ENCODE measurements at places on chromosomes 12 and 14.

GRCh38 chr14:21874167-21874566 lies 200.5 kb upstream of the OR4E1 start:
- DNase-seq, result no peak

- no peak for DNase-seq
Measured at GRCh38 chr14:45907782-45908181, 654.8 kb upstream of the MIS18BP1 start.

DNA sequence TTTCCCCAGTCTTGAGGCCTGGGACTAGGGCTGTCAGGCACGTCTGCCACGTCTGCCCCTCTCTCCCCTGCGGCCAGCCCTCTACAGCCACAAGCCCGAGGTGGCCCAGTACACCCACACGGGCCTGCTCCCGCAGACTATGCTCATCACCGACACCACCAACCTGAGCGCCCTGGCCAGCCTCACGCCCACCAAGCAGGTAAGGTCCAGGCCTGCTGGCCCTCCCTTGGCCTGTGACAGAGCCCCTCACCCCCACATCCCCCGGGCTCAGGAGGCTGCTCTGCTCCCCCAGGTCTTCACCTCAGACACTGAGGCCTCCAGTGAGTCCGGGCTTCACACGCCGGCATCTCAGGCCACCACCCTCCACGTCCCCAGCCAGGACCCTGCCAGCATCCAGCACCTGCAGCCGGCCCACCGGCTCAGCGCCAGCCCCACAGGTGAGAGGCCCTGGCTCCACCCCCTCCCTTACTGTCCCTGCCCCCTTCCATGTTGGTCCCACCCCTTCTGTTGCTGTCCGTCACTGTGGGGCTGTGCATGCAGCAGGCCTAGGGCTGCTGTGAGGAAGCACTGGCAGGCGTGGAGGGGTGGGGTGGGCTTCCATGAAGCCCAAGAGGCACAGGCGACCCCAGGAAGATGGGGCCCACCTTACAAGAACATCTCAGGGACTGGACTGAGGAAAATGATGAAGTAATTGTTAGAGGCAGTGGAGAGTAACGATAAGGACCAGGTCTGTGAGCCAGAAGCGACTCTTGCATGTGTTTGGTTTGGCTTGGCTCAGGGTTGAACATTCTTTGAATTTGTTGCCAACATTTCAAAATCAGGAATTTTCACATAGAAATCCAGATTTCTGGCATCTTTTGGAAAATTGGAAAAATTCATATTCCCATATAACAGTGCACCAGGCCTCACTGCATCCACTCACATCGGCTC lies 16.8 kb downstream of the C12orf43 start:
- peak; percentile 9 for DNase-seq

- peak; percentile 23 for DNase-seq
Measured at GRCh38 chr14:94313991-94314655, 9.0 kb downstream of the SERPINA6 start.

DNA sequence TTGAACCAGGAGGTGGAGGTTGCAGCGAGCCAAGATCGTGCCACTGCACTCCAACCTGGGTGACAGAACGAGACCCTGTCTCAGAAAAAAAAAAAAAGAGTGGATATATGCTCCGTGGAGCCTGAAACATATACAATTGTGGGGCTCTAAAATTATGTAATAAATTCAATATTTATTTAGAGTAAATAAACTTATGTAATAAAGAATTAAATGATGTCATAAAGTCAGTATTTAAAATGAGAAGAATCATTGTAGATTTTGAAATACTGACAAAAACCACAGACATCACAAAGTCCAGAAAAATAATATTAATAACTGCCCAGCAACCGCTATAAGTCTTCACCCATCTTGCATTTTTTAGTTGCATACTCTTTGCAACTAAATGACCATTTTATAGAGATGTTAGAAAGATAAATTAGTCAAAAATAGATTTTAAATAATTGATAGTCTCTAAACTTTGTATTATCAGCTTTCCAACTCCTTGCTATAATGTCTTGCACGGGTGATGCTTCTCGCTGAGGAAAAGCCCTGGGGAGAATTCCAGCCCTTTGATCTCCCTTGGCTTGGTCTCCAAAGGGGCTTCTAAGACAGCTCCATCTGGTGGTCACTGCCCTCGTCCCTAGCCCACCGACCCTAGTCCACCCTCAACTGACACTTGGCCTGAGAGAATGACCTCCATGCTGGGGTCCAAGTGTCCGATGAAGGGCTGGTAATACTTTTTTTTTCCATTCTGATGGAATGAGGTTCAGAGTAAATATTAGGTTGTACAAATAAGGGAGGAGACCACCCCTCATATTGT lies 7.9 kb upstream of the TMBIM6 start:
- DNase-seq, result no peak

DNA sequence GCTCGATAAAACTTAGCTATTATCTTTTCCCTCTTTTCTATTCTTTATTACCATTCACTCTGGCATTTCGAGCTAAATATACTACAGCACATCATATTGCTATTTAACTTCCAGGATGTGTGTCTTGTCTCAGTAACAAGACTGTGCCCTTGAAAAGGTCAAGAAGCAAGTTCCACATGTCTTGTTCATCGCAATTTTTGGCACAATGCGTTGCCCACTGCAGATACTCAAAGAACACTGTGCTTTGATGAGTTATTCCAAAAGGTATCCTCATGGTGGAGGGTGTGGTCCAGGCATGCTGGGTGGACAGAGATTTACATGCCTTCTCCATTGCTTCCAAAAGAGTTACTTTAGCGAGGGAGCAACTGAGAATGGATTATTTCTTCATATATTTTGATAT lies 6.6 kb downstream of the E2F7 start:
- peak; percentile 63 for DNase-seq

DNA sequence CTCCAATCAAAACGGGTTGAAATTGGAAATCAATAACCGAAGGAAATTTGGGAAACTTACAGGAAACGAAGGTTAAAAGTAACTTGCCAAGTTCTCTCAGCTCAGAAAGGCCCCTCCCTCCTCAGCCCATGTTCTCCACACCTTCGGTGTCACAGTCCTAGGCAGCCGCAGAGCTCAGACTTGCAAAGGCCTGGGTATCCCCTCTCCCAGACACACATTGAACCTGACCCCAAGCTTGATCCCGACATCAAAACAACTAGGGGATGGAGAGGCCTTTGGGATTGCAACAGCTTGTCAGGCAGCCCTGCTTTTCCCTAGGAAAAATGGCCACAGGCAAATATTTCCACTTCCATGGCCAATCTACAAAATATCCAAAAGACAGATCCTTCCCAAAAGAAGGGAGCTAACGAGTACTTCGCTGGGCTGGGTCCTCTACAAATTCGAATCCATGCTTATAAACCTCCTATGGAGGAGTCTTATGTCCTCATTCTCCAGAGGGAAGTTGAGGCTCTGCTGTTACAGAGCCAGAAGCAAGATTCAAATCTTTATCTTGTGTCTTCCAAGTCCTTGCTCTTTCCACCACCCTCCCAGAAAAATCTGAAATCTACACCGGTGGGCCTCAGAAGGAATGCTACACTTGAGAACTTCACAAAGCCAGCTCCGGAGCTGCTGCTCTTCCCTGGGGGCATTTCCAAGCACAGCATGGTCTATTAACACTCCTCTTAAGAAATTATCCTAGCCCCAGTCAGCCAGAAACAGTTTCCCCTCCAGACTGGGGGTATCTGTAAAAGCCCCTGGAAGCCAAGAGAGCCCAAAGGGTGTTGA lies 35.7 kb upstream of the PNMA1 start:
- no peak for DNase-seq

DNA sequence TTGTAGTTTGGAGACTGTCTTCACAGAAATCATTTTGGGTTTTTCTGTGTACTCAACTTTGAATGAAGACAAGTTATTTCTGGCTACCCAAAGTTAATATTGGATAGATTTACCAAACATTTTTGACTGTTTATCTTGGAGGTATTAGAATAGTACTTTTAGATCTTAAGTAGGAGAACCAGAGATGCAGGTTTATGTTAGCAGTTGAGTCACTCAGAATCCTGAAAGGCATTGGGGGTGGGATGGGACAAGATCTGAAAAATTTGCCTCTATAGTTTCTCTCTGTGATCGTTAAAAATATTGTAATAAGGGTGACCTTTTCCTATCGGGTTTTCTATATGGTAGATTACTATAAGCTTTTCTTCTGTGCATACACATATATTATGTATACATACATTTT lies 112.3 kb downstream of the TTC6 start:
- no peak for DNase-seq

GRCh38 chr12:73221836-73222235 lies 949.7 kb downstream of the TRHDE start:
- DNase-seq, result no peak

- peak; percentile 39 for DNase-seq
Measured at GRCh38 chr12:62191491-62192179, 68.6 kb upstream of the USP15 start.

DNA sequence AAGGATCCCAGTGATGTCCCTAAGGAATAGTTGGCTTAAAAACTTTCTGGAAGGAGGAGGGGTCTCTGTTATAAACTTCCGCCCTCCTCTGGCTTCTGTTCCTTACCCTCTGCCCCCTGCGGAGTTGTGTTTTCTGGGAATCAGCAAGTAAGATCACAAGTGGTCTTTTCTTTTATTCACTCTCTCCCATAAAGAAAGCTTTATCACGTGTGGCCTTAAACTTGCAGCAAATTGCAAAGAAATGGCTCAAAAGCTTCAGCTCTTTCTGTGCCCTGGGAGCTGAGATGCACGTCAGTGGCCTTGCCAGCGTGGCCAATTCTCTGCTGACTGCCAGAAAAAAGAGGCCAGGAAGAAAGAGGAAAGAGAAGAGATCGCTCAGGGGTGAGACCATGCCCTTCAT lies at the start of gene SLCO1C1:
Gene SLCO1C1, plus strand, starts transcription at position 101 of the 400 bp plus-strand sequence. CDS start 4,245 bp downstream, outside the sequence.
- no peak for DNase-seq

GRCh38 chr12:51855586-51856428 lies 7.3 kb upstream of the FIGNL2 start:
- peak; percentile 74 for DNase-seq

DNA sequence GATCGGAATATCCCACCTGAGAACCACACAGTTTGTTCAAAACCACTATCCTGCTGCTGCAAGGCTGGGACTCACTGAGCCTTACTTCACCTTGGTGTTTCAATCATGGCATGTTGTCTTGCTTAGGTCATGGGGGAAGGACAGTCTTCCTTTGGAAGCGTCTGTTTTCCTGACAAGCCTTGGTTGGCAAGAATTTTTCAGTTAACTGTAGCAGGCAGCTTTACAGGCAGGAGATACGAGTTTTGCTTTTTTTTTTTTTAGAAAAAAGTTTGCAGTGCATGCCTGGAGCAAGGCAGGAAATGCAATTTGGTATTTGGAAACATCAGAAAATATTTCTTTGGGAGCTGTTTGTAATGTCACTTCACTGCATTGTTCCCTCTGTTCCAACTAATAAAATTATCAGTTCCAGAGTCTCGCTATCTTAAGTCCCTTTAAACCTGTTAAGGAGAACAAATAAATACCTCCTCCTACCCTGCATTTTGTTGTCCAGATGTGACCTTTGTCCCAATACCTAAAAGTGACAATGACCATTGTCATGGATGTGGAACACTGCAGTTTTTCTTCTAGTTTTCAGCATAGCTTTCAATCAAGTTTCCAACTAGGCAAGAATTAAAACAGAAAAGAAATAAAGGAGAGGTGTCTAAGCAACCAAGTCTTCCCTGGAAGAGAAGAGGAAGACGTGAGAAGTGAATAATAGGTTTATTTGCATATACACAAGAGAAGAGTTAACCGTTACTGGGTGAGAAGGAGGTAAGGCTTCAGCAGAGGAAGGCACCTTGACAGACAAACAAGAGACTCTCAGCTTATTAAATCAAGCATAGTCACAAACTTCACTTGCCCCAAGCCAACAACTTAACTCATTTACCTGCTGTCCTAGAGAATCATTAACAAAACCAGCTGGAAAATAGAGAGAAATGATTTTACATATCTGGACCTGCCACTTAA lies 71.4 kb upstream of the ACTN1 start:
- DNase-seq, result peak; percentile 64

DNA sequence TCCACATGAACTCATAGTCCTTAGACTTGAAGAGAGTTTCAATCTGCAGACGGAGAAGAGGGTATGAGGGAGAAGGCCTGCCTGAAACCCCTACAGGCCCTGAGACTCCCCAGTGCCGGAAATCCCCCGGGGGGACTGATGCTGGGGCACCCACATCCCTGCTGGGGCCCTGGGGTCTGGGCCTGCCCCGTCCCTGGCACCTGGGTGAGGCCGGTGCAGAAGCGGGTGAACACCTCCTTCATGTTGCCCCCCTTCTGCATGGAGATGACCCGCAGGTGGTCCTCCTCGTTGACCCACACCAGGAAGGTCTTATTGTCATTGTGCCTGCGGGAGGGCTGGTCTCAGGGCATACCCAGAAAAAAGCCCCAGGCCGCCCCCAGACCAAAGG lies 2.4 kb downstream of the CKB start:
- DNase-seq, result no peak

GRCh38 chr14:77303417-77304156 lies 17.1 kb downstream of the POMT2 start:
- peak; percentile 95 for DNase-seq

DNA sequence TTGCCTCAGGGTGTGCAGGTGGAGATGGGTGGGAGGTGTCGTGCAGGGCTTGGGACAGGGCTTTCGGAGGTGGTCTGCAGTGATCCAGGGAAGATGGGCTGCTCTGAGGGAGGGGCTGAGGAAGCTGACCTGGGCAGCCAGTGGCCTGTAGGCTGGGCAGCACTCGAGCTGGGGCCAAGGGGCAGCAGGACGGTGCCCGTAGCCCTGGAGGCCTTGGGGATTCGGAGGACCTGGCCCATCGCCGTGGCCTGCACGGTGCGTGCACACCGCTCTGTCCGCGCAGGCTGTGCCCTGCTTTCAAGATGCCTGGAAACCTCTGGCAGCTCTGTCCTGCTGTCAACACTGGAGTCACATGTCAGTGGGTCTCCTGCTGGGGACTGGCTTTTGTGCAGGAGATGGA lies 9.1 kb downstream of the PACS2 start:
- no peak for DNase-seq

GRCh38 chr14:52061890-52062289 lies 7.0 kb downstream of the NID2 start:
- DNase-seq, result no peak

- DNase-seq, result no peak
Measured at GRCh38 chr12:64053117-64053516, 169.0 kb downstream of the KICS2 start.

DNA sequence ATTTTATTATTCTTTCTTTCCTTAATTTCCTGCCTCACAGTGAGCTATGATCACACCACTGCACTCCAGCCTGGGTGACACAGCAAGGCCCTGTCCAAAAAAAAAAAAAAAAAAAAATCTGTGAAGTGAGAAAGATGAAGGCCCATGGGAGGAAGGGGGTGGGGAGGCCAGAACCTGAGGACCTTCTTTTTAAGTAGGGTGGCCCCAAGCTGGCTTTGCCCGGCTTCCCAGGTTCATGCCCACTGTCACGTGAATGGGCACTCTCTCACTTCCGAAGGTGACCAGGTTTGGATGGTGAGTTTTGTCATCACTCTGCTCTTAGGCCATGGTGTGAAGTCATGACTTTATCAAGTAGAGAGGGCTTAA lies 82.3 kb downstream of the TNFAIP2 start:
- DNase-seq, result no peak

GRCh38 chr12:129394177-129394825 lies 509.5 kb downstream of the TMEM132D start:
- DNase-seq, result no peak

DNA sequence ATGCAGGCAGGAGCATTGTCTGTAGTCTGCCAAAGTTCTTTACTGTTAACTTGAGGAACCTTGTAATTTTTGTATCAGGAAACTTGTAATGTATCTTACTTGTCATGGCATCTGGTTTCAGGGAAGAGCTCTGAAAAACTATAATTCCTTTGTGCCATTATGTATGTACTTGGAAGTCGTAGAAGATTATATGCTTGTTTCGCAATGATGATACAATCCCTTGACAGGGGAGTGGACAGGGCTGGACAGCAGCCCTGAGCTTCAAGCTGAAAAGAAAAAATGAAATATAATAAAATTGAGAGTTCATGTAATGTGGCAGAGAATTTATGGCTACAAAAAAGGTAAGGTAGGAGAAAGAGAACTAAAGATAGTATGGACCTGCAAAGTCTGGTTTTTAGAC lies 7.4 kb upstream of the DLGAP5 start:
- no peak for DNase-seq
